ENCODE measurements at places on chromosomes 5 and 9. TPM values are rescaled to one million over a fixed set of nuclear protein-coding genes. Genes with fewer than 3 reads are reported as not detected.

Gene SLC46A2
- under 0.01 TPM for total RNA-seq

Gene LCN2
- total RNA-seq: 2.1 TPM

Gene SHOC1
- total RNA-seq: not detected

Gene PLEKHG4B
- 0.52 TPM for total RNA-seq

Gene KIF2A
- 30.3 TPM for total RNA-seq

Gene TAF11L10
- not detected for total RNA-seq

Gene AGGF1
- total RNA-seq: 10.4 TPM

Gene SLC6A7
- total RNA-seq: not detected

Gene WDR38
- total RNA-seq: not detected

Gene SLC25A2
- total RNA-seq: 0.52 TPM

Gene DMRT2
- 23.5 TPM for total RNA-seq

Gene TMEM203
- total RNA-seq: 32.9 TPM

Gene PHF24
- under 0.01 TPM for total RNA-seq

Gene GRIA1
- 1.0 TPM for total RNA-seq

Gene SLC6A19
- under 0.01 TPM for total RNA-seq

Gene RABGAP1
- total RNA-seq: 55.8 TPM

Gene PPP3R2
- total RNA-seq: not detected

Gene PDLIM4
- 19.8 TPM for total RNA-seq

Gene TTLL11
- 13.0 TPM for total RNA-seq

Gene FBP2
- 72.5 TPM for total RNA-seq

Gene LTC4S
- total RNA-seq: 3.7 TPM

Gene IL5
- not detected for total RNA-seq

Gene NEUROG1
- not detected for total RNA-seq

Gene HTR4
- total RNA-seq: not detected

Gene SLIT3
- total RNA-seq: 7.8 TPM

Gene SLC6A18
- not detected for total RNA-seq

Gene EQTN
- total RNA-seq: not detected

Gene CYLC2
- total RNA-seq: not detected

Gene C8G
- not detected for total RNA-seq

Gene GFI1B
- 1.0 TPM for total RNA-seq

Gene PAIP1
- total RNA-seq: 62.6 TPM

Gene DEPDC1B
- 3.1 TPM for total RNA-seq

Gene LOX
- 50.1 TPM for total RNA-seq

Gene C9orf153
- 1.6 TPM for total RNA-seq

Gene INSYN2B
- total RNA-seq: not detected

Gene PCDHGA1
- 0.52 TPM for total RNA-seq

Gene JAKMIP2
- 0.52 TPM for total RNA-seq

Gene ZNF346
- total RNA-seq: 12.0 TPM

Gene PCDHGA9
- total RNA-seq: 4.7 TPM

Gene CATSPER3
- 0.52 TPM for total RNA-seq

Gene STXBP1
- 5.2 TPM for total RNA-seq

Gene UBAP1
- total RNA-seq: 21.4 TPM

Gene GDA
- total RNA-seq: 0.52 TPM

Gene FOXE1
- not detected for total RNA-seq

Gene PTGDS
- total RNA-seq: 4.2 TPM

Gene C5orf34
- total RNA-seq: 3.7 TPM

Gene FLT4
- total RNA-seq: 8.4 TPM

Gene OMD
- total RNA-seq: 4.7 TPM

Gene C9orf50
- not detected for total RNA-seq

Gene ERGIC1
- total RNA-seq: 46.4 TPM

Gene SAPCD2
- 1.0 TPM for total RNA-seq

Gene ZDHHC11B
- 1.0 TPM for total RNA-seq

Gene MUSK
- 8.4 TPM for total RNA-seq

Gene CCL21
- total RNA-seq: 15.7 TPM

Gene PCDHB15
- 4.2 TPM for total RNA-seq

Measured in skeletal muscle tissue (tissue), 5 donors.